Activated naive CD8-positive, alpha-beta T cell treated with anti-CD3 and anti-CD28 coated beads for 36 hours (primary cell): ENCODE measurements at places on chromosomes 11 and 22.

GRCh38 chr11:86220653-86221052 is 23.9 kb upstream of the EED start:
- DNase-seq: no peak

GRCh38 chr11:119488256-119488995 is 65.5 kb upstream of the THY1 start:
- DNase-seq: no peak

GRCh38 chr11:110455718-110456117 is 26.0 kb downstream of the FDX1 start:
- no peak for DNase-seq

- DNase-seq: no peak
Measured at GRCh38 chr11:64624883-64625481, 34.0 kb downstream of the SLC22A12 start.

DNA sequence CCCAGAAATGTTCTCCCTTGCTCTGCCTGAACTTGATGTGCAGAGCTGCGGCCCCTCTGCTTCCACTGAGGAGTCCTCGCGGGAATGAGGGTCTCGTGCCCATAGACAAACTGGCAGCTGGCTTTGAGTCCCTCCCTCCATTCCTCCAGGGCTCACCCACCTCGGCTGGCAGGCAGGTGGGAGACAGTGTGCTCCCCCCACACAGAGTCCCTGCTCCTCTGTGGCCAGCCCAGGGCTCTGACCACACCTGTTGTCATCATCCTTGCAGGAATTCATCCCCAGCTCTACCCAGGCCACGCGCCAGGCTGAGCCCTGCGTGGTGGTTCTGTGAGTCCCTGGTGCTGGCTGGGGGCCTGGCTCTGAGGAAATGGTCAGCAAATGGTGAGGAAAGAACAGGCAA is 521.9 kb downstream of the TBC1D22A start:
- no peak for DNase-seq

- DNase-seq: no peak
Measured at GRCh38 chr22:27454807-27455450, 346.6 kb downstream of the MN1 start.

DNA sequence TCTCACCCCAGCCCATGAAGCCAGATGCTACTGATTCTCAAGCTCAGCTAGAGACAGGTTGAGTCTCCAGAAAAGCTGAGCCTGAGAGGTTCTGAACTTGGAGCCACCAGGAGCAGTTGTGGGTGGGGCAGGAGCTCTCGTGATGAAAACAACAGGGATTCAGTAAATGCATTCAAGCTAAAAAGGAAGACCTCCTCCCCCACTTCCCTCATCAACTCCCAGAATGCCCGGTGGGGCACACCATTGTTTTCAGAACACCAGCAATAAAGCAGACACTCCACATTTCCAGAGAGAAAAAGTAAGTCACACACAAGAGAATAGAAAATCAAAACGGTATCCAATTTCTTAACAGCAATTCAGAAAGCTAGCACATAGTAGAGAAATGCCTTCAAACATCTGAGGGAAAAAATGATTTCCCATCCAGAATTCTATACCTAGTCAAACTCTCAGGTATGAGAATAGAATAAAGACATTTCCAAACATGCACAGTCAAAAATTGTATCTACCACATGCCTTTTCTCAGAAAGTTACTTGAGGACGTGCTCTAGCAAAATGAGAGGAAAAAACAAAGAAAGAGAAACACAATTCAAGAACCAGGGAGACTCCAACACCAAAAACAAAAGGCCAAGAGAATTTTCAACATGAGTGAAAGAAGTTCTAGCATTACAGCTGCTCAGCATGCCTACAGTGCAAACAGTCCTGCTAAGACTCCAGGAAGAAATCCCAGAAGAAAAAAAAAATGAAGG is 56.8 kb downstream of the CDKN1C start:
- DNase-seq: no peak

DNA sequence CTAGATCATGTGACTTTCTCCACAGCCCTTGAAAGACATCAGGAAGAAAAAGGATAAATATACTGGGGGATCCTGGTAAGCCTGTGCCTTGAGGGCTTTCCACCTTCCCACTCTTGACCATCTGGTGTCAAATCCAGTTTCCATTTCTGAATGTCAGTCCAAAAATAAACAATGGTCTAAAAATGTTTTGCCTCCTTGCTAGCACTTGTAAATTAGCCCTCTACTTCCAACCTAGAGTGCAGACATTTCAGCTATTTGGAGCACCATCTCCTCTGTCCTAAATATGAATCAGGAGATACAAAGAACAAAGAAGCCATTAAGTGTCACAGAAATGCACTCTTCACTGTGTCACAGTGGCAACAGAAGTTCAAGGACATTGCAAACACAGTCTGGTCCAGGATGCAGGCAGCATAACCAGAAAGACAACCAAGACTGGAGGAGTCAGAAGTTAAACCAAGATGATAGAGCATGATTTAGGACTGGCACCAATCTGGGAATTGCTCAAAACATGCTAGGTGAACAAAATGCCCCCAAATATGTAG is 88.1 kb downstream of the CCDC34 start:
- DNase-seq: no peak

- no peak for DNase-seq
Measured at GRCh38 chr22:43526946-43527345, 115.1 kb downstream of the MPPED1 start.

DNA sequence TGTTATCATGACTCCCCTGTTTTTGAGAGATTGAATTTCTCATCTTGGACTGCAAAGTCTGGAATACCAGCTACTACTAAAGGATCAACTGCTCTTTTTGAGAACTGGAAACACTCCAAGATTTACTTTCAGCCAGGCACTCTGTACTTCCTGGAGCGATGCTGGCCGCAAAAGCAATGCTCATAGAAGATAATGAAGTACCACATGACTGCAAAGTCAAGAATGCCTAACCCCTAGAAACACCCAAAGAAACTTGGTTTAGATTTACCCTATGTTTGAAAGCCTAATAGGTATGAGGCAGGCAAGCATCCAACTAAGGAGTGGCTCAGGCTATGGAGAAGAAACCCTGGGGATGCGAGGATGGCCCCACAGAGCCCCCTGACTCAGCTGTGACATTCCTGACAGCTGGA is 47.7 kb upstream of the ARHGAP20 start:
- DNase-seq: no peak

DNA sequence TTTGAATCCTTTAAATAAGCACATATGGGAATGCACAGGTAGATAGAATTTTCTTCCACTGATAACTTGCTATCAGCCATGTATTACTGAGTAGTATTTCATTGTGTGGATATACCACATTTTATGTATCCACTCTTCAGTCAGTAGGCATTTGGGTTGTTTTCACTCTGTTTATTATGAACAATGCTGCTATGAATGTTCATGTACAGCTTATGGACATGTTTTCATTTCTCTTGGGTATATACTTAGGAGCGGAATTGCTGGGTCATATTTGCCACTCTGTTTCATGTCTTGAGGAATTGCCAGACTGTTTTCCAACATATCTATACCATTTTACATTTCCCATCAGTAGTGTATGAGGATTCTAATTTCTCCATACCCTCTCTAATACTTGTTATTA is 63.8 kb downstream of the ZNRF3 start:
- DNase-seq: no peak
